Stimulated activated CD4-positive, alpha-beta T cell treated with anti-CD3 and anti-CD28 coated beads, Interleukin-2, amount 100 ng/mL, for 48 hours (primary cell): ENCODE measurements at places on chromosomes 11 and 22.

- no peak for DNase-seq
These were observed 168.1 kb downstream of the ADAMTS15 start for GRCh38 chr11:130616573-130616972.

DNA sequence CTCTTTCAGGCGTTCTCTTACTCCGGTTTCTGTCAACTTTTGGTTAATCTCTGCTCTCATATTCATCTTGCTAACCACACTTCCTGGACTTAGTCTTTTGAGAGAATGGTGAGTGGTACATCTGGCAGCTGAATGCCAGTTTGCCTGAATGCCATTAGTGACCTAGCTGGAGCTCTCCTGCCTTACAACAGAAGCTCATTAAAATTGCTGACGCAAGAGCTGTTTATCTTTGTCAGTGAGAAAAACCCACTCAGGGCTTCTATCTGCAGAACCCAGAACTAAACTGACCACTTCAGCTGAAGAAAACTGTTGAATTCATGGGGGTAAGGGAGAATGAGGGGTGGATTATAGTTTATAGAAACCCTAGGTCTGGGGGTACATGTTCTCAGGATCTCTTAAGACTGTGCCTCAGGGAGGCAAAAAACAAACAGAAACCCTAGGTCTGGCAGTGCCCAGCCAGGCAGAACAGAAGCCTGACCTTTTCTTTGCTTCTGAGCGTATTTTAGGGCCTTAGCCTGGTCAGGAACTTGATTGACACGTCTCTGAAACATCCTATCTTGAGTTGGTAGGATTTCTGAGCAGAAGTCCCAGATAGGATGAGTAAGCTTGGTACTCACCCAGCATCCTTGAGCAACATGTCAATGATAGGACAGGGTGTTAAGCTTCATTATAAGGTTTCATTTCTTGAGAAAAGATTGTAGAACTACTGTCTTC is 52.8 kb upstream of the YWHAH start:
- no peak for DNase-seq

DNA sequence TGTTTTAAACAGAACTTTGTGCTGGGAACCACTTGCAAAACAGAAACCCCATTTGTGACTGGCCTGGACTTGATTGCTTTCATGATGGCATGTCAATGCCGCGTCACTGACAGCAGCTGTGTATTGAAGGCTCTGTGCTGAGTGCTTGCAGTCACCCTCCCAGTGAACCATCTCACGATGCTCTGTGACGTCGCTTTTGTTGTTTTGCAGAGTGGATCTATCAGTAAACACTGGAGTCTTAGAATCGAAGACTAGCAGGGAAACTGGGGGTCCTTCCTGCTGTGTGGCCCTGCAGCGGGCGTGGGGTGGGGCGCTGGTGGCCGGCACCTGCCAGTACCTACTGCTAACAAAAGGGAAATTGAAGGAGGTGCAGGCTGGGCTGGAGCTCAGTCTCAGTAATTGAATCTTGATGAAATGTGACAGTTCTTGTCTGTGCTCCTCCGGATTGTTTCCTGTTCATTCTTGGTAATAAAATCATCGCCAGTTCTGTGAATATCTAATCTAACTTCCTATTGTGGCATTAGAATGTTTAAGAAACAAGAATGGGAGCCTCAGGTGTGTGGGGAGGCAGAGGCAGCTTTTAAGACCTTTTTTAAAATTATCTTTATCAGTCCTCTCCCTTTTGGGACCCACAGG is 50.5 kb upstream of the PARVG start:
- no peak for DNase-seq

- DNase-seq, result no peak
These were observed 80.6 kb upstream of the CARD18 start for GRCh38 chr11:105220121-105220520.

GRCh38 chr11:62953811-62954210 is 31.0 kb downstream of the SLC22A6 start:
- DNase-seq, result no peak

- DNase-seq, result no peak
These were observed 3.6 kb downstream of the C11orf68 start for GRCh38 chr11:65915101-65915820.

- no peak for DNase-seq
These were observed 2.0 kb downstream of the SYNGR1 start for GRCh38 chr22:39351689-39352214.

DNA sequence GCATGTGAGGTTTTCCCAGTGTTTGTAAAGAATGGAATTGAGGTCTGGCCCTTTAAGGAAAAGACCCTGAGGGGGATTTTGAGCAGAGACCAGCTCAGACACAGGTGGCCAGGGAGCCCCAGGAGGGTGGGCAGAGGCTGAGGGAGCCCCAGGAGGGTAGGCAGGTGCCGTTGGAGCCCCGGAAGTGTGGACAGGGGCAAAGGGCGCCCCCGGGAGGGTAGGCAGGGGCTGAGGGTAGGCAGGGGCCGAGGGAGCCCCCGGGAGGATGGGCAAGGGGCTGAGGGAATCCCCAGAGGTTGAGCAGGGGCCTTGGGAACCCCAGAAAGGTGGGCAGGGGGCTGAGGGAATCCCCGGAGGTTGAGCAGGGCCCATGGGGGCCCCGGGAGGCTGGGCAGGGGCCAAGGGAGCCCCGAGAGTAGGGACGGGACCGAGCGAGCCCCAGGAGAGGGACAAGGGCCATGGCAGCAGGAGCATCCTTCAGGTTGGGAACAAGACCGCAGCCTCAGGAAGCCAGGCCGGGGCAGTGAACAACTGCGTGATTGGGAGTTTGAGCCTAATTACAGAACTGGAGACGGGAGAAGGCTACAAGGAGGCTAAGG is 292.0 kb downstream of the BRD1 start:
- DNase-seq, result no peak

DNA sequence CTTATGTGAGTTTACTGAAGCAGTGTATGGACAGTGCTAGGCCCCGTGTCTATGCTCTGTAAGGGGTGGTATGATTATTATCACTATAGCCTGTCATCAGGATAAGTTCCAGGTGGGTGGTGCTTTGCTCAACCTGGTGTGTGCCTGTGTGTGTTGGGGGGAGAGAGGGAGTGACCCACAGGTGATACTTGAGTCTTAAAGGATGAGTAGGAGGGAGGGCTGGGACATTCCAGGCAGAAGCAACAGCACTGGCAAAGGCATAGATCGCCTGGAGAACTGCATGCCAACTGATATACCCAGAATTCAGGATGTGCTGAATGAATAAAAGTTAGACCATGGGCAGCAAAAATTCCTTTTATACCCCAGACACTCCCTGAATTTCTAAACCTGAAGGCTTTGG is 4.5 kb downstream of the KIAA1671 start:
- no peak for DNase-seq

- DNase-seq, result no peak
These were observed 63.5 kb downstream of the MRTFA start for GRCh38 chr22:40572976-40573375.

- DNase-seq, result peak; percentile 20
These were observed 93.3 kb downstream of the SGSM3 start for GRCh38 chr22:40463683-40464082.

GRCh38 chr11:103923451-103923931 is 112.9 kb upstream of the DDI1 start:
- DNase-seq, result no peak
